Stomach (tissue), 19 donors: ENCODE measurements at places on chromosomes 1 and 21.

- no peak for DNase-seq
These were observed 3.3 kb downstream of the TMEM51 start for GRCh38 chr1:15156807-15157380.

- peak; percentile 16 for DNase-seq
These were observed 87.2 kb upstream of the CHODL start for GRCh38 chr21:18157406-18157805.

- DNase-seq: peak; percentile 50
These were observed 86.8 kb downstream of the KCNJ6 start for GRCh38 chr21:37829447-37829846.

- no peak for DNase-seq
These were observed 85.0 kb downstream of the TPR start for GRCh38 chr1:186289943-186290545.

- DNase-seq: no peak
These were observed 54.3 kb upstream of the SH3GLB1 start for GRCh38 chr1:86650065-86650464.

- DNase-seq: no peak
These were observed 16.6 kb downstream of the NOC2L start for GRCh38 chr1:942411-942821.

DNA sequence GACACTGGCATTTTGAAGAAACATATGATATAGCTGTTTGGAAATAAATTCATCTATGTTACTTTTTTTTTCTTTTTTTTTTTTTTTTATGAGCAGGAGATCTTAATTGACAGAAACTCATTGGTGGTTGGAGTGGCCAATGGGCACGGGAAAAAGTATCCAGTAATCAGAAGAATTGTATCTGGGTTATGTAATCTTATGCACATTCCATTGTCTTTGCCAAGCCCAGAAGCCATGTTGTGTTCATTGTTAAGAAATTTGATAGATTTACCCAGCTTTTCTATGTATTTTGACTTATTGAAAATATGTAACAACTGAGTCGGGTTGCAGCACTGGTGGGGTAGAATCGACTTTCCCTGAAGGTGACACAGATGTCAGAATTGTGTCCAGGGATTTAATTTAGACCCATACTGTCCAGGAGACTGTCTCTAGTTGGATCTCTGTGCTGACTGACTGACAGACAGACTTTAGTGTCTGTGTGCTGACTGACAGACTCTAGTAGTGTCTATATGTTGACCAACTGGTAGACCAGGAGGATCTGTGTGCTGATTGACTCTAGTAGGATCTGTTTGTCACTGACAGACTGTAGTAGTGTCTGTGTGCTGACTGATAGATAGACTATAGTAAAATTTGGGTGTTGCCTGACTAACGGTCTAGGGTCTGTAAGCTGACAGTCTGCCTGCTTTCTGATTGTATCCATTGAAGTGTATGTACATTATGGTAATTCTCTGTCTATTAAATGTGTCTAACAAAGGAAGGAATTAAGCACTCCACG is 12.3 kb upstream of the C4BPB start:
- DNase-seq: no peak

- no peak for DNase-seq
These were observed 157.7 kb downstream of the CAMTA1 start for GRCh38 chr1:6942990-6943389.

DNA sequence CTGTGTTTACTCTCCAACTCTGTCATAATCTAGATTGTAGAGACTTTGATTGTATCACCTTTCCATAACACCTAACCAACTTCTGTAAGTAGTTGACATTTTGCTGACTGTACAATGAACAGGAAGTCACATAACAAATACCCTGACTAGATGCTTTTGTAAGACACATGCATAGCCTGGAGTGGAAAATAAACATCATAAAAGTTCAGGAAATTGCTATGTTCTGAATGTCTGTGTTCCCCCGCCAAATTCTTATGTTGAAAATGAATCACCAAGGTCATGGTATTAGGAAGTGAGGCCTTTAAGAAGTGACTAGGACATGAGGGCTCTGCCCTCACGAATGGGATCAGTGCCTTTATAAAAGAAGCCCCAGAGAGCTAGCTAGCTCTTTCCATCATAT is 40.4 kb upstream of the ZSWIM5 start:
- peak; percentile 10 for DNase-seq

DNA sequence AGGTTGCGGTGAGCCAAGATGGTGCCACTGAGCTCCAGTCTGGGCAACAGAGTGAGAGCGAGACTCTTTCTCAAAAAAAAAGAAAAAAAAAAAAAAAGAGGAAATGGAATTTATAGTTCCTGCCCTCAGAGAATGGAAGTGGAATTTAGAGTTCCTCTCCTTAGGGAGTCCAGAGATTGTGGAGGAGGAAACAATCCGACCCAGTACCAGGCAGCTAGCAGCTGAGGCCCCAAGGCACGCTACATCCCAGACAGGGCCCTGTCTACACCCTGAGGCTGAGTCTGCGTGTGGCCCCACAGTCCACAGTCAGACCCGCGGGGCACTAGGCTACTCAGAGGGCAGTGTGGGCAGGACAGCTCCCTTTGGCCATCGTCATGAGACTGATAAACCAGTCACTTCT is 1.9 kb upstream of the MFN2 start:
- DNase-seq: no peak

DNA sequence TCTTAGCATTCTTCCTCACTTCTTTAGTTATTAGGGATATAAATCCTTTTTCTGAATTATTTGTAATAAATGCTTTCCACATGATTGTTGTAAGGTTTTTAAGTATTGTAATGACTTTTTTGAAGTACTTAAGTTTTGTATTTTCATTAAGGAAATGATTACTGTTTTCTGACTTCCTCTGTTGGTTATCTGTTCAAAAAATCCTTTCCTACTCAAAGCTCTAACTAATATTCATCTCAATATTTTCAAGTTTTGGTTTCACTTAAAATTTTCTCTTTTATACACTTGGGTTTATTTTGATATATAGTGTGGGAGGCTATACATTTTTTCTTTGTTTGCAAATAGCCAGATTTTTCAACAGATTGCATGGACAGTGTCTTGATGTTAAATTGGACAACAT is 59.9 kb upstream of the NHLH2 start:
- no peak for DNase-seq

DNA sequence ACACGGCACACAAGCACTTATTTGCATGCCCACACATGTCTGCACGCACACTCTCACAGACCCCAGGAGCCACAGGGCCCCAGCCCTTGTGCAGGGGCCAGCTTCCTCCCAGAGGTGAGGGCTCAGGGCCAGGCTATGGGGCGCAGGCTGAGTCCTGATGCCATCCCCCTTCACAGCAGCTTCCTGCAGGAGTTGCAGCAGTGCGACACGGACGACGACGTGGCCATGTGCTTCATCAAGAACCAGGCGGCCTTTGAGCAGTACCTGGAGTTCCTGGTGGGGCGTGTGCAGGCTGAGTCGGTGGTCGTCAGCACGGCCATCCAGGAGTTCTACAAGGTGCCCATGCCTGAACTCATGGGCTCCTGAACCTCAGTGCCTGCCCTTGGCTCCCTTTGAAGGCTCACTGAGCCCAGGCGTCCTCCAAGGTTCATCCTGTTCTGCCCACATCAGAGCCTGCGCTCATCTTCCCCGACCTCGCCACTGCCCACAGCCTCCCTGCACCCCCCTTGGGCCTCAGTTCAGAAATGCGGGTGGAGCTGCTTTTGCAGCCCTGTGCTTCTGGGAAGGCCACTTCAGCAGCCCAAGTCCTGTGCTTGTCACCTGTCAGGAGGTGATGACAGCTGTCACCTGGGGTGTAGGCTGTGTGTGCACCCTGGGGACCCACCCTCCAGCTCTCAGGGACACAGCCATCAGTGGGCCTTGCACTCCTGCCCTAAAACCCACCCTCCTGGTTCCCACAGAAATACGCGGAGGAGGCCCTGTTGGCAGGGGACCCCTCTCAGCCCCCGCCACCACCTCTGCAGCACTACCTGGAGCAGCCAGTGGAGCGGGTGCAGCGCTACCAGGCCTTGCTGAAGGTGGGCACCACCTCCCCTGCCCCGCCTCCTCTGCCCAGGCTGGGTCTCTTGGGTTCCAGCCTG is 66.6 kb downstream of the TRIM11 start:
- no peak for DNase-seq

DNA sequence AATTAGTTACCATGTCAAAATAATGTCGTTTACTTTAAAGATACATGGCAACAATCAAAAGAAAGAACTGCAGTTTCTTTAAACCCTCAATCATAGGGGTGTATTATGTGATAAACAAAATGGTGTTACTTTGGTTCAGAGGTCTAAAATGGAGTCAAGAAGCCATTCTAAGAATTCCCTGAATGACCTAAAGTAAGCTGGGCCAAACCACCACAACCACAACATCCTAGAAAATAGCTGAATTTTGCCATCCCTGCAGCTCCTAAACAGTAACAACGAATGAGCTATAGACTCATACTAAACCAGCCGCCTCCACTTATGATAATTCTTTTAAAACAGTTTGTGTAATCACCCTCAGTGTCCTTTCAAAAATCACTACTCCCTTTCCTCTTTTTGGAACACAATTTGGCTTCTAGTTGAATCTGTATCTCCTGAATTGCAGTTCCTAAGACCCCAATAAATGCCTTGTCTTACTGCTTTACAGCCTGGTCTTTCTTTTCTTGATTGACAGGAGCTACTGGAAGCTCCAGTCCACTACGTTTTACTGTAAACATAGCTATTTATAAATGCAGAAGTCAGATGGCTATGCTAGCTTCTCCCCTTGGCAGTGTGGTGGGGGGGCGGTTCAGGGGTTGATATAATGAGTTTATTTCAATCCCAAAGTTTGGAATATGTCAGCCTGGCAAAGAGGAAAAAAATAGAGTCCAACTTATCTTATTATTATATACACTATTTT is 84.3 kb downstream of the PLPPR4 start:
- DNase-seq: no peak

GRCh38 chr1:148308832-148309458 is 156.9 kb upstream of the NBPF11 start:
- no peak for DNase-seq

DNA sequence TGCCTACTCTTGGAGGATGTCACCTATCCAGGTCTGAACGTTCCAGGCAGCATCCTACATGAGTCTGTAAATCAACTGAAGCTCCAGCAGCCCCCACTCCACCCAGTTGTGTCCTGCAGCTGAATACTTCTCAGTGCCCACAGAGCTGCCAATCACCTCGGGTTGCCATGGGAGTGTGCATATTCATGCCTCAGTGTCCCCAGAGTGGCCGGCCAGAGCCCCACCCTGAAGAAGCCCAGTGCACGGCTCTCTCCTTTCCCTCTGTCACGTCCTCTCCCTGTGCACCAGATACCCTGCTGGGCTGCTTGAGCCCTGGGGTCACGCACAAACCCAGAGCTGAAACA is 16.1 kb upstream of the GSTM4 start:
- DNase-seq: peak; percentile 5

DNA sequence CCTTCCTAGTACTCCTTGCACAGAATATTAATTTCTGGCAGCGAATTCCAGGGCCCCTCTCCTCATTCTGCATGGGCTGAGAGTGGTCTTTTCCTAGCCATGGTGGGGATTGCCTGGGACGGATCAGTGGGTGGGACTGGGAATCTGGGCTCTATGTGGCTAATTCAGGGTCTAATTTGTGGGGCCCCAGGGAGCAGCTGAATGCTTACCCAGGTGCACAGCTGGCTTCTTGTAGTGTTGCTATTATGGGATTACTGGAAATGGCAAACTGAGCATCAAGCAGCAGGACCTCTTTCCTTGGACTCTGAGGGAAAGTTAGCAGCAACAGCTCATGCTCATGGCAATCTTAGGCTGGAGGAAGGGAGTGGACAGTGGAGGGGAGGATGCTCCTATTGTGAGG is 187.1 kb upstream of the CACNA1E start:
- DNase-seq: no peak

GRCh38 chr1:203162403-203162802 is 13.2 kb downstream of the MYBPH start:
- no peak for DNase-seq

DNA sequence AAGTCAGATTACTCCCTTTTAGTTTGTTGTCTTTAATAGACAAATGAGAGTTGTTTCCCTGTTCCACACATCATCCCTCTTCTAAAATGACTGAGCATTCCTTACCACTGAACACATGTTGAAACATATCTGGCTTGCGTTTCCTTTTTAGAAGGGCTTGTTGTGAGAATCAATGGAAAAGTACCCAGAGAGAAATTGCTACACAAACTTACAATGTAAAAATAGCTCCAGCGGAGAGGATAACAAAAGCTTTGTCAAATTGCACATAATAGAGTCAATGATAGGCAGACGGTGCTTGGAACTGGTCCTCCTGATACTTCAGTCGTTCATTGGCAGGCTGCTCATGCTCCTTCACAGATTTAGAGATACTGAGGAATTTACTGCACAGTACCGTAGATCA is 123.9 kb downstream of the CYYR1 start:
- DNase-seq: no peak

DNA sequence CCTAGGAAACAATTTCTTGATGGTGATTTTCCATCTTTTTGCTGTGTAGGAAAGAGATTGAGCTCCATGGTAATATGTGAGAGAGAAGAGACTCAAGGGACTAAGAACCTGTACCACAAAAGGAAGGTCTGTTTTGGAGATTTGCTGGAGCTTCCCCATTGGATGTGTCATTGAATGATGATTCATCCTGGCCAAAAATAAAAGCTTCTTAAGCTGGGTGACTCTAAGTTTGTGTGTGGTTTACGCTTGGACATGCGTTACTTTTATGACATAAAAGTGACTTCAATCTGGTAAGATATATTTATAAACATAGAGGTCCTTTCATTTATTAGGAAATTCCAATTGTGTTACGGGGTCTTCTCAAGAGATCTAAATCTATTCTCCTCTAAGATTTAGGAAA is 17.4 kb upstream of the IL19 start:
- DNase-seq: no peak

- peak; percentile 75 for DNase-seq
These were observed 26.4 kb downstream of the CAPN2 start for GRCh38 chr1:223738465-223739365.

DNA sequence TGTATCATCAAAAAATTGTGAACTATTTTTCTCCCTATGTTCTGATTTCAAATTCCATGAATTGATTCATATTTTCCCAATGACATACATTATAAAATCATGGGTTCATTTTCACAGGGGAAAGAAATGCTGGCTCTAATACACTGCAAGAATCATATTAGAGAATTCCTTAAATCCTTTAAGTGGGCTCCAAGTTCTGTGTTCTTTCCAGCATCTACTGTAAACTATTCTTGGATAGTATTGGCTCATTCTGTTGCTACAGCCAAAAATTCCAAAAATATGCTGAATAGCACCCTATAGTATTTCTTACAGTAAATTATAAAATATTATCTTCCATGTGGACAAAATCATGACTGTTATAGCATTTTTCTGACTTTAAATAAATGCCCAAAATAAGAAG is 19.0 kb upstream of the C1orf105 start:
- DNase-seq: no peak
